ENCODE measurements at places on chromosomes 13 and 19. TPM values are rescaled to one million over a fixed set of nuclear protein-coding genes. Genes with fewer than 3 reads are reported as not detected.

GRCh38 chr19:3206216-3206953 is 18.1 kb upstream of the CELF5 start:
- no peak for DNase-seq

GRCh38 chr13:67369895-67370660 is 139.9 kb upstream of the PCDH9 start:
- DNase-seq, result no peak

GRCh38 chr19:3899531-3900294 is 19.2 kb downstream of the ATCAY start:
- no peak for DNase-seq

Gene PEAK3
- not detected for total RNA-seq

Gene FFAR3
- not detected for total RNA-seq

- DNase-seq, result no peak
Observed at GRCh38 chr19:12647047-12647446, 19.5 kb downstream of the MAN2B1 start.

GRCh38 chr19:16297575-16298178 is 26.9 kb upstream of the KLF2 start:
- no peak for DNase-seq

GRCh38 chr19:50718255-50719118 is 1.1 kb downstream of the SHANK1 start:
- no peak for DNase-seq

GRCh38 chr19:55640043-55640576 is 692 bp upstream of the ZNF580 start:
- DNase-seq, result no peak

Gene TPTE2
- 0.14 TPM for total RNA-seq

GRCh38 chr13:72963762-72964161 is 95.0 kb upstream of the KLF5 start:
- no peak for DNase-seq

- DNase-seq, result no peak
Observed at GRCh38 chr19:36008336-36008978, at the start of gene SYNE4. Gene SYNE4 (minus strand): TSS chr19:36008813. CDS start chr19:36008681, 132 bp downstream.

GRCh38 chr13:31944262-31945160 is 87.1 kb upstream of the FRY start:
- no peak for DNase-seq

DNA sequence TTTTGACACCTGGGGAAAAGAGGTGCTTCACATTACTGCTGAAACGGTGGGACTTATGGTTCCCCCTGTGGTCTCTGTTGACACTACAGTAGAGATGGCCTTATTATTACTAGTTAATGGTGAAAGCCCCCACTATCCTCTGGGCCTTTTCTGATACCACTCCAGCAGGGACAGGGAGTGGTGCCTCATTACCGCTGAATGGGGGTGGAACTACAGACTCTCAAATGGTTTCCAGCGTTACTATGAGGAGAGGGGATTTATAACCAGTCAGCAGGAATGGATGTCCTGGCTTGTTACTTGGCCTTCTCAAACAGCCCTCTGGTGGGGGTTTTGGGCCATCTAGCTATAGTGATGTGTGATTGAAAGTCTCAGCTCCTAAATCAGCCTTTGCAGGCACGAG is 96.7 kb upstream of the DIAPH3 start:
- DNase-seq, result no peak

Gene ATXN8OS
- total RNA-seq, result not detected

- no peak for DNase-seq
Observed at GRCh38 chr13:44879452-44880058, 109.7 kb downstream of the NUFIP1 start.

DNA sequence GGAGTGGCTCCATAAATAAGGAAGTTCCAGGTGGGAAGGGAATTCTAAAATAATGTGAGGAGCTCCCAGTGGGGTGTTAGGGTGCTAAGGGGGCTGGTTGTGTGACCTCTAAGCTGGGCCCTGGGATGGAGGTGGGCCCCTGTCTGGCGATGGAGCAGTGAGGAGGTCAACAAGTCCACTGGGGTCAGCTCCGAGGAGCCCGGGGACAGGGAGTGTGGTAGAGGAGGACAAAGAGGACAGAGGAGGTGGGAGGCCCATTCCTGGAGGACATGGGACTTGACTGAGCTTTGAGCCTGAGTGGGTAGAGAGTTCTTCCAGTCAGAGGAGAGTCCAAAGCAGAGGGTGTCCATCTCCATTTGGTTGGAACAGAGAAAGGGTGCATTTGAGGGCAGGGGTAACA is 390.2 kb downstream of the TSHZ3 start:
- DNase-seq, result no peak

DNA sequence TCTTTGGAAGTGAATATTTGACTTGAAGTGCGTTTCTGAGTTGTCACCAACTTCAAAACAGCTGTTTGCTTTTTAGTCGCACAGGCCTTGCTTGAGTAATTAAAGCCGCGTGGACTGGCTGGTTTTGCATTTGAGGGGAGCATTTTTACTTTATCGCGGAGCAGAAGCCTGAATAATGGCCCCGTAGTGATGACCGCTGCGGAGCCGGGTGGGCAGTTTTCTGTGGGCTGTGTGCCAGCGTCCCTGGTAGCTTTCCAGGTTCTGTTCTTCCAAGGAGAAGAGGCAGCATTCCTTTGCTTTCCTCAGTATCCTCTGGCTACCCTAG is 1.1 kb downstream of the NAA16 start:
- DNase-seq, result no peak

DNA sequence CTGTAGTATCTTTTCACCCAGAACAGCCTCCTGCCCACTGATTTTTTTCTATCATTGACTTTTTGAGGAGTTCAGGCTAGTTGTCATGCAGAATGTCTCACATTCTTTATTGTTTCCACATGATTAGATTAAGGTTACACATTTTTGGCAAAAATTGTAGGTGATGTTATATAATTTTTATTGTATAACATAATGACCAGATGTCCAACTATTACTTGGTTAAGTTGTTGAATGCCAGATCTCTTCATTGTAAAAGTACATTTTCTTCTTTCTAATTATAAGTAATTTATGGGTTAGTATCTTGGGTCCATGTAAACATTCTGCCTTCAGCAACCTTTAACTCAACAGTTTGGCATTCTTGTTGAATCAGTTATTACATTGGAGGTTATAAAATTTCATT is 138.4 kb downstream of the POSTN start:
- DNase-seq, result no peak

Gene C5AR2
- total RNA-seq, result not detected

Gene PSG7
- not detected for total RNA-seq

- no peak for DNase-seq
Observed at GRCh38 chr13:76020421-76020955, 384.4 kb downstream of the LMO7 start.

DNA sequence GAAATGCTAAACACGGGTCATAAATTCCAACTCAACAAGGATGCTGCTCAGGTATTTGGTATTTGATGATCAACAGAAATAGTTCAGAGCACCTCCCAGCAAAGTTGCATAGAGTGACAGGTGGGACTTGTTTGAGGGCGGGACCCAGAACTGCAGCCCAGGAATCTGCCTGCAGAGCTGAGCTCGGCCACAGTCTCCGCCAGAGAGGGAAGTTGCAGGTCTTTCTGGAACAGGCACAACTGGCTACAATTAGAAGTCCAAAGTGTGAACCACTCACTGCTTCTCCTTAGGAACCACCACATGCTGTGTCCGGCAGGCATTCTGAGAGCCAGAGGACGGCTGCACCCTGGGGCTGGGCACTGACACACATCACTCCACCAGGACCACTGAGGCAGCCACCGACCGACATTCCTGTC is 1.1 kb downstream of the SLC15A1 start:
- DNase-seq, result no peak

- DNase-seq, result no peak
Observed at GRCh38 chr19:39918183-39918651, 16.2 kb downstream of the FCGBP start.

DNA sequence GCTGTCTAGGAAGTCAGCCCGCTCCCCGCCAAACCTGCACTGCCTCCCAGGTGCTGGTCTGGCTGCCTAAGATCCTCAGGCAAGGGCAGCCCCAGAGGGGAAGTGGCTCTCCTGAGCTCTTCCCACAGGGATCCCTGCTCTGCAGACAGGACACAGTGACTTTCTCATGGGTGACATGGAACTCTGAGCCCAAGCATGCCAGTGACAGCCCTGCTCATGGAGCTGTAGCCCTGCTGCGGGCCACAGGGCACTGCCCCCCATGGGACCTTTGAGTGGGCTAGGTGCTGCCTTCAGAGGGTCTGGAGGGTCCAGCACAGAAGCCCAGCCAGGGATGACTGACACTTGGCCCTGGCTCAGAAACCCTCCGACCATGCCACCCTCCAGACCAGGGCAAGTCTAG is 109.1 kb downstream of the TUBA3C start:
- DNase-seq, result no peak

Gene RDH8
- total RNA-seq, result not detected

GRCh38 chr19:3451451-3451866 is 28.9 kb downstream of the SMIM24 start:
- DNase-seq, result no peak

DNA sequence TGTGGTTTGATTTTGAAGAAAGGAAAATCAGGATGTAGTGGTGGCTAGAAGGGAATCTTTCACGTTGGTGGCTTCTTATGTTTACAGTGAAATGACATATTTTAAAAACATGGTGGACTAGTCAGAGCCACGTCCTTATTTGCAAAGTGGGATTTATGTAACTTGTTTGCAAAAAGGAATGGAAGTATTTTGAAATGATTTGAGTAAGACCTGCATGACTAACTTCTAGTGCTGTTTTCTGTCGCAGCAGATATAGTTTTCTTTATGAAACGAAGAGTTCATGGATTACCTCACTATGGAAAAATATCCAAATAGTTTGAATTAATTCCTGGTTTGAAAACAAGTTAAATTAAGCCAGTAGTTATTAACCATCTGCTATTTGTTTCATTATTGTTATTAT is 476.5 kb downstream of the MYO16 start:
- no peak for DNase-seq

GRCh38 chr13:102440259-102440936 is 38.5 kb upstream of the FGF14 start:
- DNase-seq, result no peak

GRCh38 chr13:40233731-40234195 is 432.7 kb downstream of the FOXO1 start:
- DNase-seq, result no peak

Gene OR7G2
- not detected for total RNA-seq

- DNase-seq, result no peak
Observed at GRCh38 chr13:102176846-102177245, 225.0 kb downstream of the FGF14 start.

DNA sequence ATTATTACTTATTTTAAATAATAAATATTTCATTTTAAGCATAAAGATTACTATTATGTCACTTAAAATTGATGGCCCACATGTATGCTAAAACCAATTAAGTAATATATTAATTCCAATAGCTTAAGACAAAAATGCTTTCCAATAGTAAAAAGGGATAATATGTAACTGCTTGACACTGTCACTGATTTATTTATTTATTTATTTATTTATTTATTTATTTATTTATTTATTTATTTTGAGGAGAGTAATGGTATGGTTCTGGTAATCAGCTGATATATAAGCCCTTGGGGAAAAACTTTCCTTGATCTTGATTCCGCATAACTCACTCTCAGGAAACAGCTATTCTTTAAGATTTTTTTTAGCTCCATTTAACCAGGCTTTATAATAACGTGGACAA is 903.0 kb upstream of the ATXN8OS start:
- DNase-seq, result no peak

Gene CLASRP
- total RNA-seq, result 119 TPM

Gene LHFPL6
- total RNA-seq, result 35.2 TPM

- DNase-seq, result no peak
Observed at GRCh38 chr19:6276447-6276846, 3.3 kb downstream of the MLLT1 start.

Gene JSRP1
- total RNA-seq, result 0.40 TPM

Gene NPAS1
- total RNA-seq, result 1.5 TPM

GRCh38 chr19:1658150-1659083 is 6.0 kb upstream of the TCF3 start:
- DNase-seq, result no peak

GRCh38 chr19:45142726-45143110 is 18.1 kb downstream of the NKPD1 start:
- no peak for DNase-seq

- no peak for DNase-seq
Observed at GRCh38 chr19:27964185-27964584, 1248.8 kb downstream of the UQCRFS1 start.

Gene ZNF763
- 4.5 TPM for total RNA-seq

DNA sequence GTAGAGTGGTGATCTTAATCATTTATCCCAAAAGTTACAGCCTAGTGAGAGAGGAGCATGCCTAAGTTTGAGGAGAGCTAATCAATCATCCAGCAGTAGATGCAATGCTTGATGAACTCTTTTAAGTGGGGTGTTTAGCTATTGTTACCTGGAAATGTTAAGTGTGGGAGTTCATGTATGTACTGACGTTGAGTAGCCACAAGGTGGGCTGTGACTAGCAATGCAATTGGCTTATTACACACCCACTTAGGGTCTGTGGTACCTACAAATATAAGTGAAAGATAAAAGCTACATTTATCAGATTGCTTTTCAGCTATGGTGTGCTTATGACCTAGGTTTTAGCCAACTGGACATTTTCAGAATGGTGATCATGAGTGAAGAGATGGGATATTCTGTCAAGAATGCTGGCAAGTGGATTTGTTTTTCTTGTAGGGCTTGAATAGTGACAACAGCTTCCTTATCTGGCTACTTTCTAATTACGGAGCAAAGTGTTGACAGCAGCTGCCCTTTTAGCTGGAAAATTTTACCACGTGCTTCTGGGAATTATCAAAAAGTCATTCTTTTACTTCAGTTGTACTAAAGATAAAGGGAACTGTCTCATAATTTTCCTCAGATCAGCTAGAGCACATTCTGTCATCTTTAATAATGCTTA is 170.6 kb downstream of the POSTN start:
- DNase-seq, result no peak

DNA sequence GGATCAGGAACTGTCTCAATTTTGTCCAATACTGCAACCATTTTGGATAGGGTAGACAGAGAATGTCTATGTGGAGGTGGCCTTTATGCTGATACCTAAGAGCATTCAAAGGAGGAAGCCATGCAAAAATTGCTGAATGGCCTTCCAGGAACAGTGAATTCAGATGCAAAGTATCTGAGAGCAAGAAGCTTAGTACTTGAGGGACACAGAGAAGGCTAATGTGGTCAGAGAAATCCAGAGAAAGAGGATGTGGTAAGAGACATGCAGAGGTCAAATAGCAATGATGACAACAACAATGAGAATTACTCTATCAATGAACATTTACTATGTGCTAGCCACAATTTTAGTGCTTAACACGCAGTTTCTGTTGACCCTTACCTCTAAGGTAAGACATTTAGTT is 785.6 kb upstream of the KLHL1 start:
- DNase-seq, result no peak

- DNase-seq, result no peak
Observed at GRCh38 chr19:56015756-56016155, 29.2 kb downstream of the NLRP5 start.

Gene ZNF226
- total RNA-seq, result 24.4 TPM

DNA sequence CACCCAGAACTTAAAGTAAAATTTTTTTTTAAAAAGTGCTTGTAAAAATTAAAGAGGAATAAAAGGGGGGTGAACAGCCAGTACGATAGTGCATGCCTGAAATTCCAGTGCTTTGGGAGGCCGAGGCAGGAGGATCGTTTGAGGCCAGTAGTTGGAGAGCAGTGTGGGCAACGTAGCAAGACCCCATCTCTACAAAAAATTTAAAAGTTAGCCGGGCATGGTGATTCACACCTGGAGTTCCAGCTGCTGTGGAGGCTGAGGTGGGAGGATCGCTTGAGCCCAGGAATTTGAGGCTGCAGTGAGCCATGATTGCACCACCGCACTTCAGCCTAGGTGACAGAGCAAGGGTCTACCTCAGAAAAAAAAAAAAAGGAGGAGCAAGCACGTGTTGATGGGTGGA is 7.8 kb downstream of the ADAMTSL5 start:
- DNase-seq, result no peak

GRCh38 chr13:81396192-81396591 is 1055.3 kb upstream of the SPRY2 start:
- DNase-seq, result no peak

Gene GPR183
- not detected for total RNA-seq

Gene ZNF726
- 0.37 TPM for total RNA-seq

Data from neural crest cell (in vitro differentiated cells).